Karpas-422 (cell line): ENCODE measurements at places on chromosomes 12 and 14.

DNA sequence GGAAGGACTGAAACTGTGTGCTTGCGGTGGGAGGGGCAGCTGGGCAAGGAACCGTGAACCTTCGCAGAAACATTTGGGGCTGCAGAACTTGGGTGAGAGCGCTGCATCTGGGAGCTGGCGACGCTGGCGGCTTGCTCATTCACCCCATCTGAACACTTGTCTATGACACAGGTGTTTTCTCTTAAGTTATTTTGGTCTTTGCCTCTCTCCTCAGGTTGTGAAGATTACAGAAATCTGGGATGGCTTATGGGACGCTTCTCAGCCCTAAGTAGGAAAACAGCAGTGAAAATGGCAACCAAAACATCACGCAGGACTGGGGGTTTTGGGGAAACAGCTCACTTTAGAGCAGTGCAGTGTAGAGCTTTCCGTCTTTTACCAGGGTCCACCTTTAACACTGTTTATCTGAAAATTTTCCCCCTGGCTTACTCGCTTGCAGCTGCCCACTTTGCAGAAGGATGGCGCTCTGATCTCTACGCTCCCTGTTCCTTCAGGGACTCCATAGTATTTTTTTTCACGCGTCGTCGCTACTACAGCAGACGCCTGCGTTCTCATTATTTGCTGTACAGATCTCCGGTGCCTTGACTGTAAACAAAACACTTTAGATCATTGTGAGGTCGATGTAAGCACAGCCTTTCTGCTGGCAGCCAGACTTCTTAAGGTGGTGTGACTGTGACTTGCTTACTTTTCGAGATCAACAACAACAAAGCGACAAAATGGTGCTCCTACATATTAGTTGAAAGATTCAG lies 2.7 kb upstream of the CDKN1B start:
- DNase-seq, result peak; percentile 71

DNA sequence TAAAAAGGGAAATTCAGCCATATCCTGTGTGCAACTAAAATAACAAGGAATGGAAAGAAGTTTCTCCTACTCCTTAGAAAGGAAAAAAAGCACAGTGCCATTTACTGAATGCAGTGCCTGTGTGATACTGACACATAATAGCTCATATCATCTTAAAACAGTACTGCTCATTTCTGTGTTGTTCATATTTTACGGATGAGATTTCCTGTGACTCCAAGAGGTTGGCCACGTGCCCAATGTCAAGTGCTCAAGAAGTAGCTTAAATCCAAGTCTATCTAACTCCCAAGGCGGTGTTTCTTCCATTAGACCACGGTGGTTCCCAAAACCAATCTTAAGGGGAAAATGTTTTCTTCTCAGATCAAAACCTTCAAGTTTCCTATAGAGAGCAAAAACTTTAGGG lies 20.0 kb downstream of the MAP3K9 start:
- no peak for DNase-seq

DNA sequence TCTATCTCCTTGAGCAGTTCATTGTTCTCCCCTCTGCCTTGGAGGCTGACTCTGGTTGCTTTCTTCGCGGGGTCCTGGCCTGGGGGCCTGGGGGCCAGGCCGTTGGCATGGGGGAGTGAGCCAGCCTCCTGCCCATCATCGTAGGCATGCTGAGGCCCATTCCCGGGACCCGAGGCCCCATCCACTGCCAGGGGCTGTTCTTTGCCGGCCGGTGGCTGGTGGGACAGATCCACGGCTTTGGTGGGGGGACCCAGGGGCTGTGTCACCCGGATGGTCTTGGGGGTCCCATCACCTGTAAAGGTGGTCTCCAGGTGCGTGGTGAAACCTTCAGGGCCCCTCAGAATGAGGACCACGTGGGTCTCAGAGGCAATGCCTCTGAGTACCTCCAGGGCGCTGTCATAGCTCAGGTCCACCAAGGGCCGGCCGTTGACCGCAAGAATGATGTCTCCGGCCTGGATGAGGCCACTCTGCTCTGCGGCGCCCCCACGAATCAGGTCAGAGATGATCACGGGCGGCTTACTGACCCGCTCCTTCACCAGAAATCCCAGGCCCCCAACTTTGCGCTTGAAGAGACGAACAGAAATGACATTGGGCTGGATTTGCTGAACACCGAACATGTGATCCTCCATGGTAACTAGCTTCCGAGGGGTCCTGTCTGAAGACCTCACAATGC lies 30.8 kb downstream of the NOS1 start:
- no peak for DNase-seq

GRCh38 chr14:51609251-51609954 lies 42.3 kb upstream of the FRMD6 start:
- no peak for DNase-seq

DNA sequence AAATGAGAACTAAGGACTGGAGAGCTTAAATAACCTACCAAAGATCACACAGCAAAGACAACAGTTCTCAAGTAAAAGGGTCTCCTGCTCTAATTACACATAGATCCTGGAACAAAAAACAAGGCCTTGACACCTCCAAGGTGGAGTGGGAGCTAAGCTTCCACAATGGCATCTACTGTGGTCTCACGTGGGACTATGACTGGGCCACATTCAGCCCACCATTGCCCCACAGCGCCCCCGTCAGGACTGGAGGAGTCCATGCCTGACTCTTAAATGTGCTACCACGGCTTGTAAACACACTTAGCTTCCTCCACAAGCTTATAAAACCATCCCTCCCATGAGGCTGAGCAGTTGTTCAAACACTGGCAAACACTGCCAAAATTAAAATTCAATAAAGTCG lies 88.5 kb downstream of the GCH1 start:
- DNase-seq, result peak; percentile 86

DNA sequence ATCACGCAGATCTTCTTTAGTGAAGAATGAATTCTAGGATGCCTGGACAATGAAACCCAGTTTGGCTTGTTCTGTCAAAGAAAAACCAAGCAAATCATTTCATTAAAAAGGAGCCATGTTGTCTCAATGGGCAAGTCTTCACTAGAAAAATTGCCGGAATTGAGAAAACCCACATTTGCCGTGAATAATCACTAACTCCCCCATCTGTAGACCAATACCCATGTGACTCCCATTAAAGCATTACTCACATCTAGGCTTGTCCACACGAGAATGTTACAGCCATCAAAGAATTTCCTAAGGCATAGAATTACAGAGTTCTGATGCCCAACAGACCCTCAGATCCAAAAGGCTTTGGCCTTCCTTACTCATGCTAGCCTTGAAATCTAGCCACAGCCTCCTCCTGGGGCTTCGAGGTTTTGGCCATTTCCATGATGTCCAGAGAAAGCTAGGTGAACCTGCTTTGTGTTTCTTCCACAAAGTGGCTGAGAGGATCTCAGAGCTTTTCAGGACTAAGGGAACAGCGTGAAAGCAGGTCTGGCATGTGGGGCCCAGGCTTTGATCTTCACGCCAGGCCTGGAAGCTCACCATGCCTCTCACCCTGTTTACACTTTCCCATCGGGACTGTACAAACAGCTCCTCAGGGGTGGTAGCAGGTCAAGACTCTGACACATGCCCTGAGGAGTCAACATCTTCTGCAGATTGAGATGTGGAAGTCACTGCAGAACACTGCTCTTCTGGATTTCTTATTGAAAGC lies 12.1 kb downstream of the SLC7A8 start:
- no peak for DNase-seq

- no peak for DNase-seq
Measured at GRCh38 chr12:92061061-92061460, 84.6 kb downstream of the BTG1 start.

- no peak for DNase-seq
Measured at GRCh38 chr14:81289516-81289915, 68.8 kb upstream of the GTF2A1 start.

GRCh38 chr12:47370421-47370820 lies 290.7 kb upstream of the AMIGO2 start:
- no peak for DNase-seq

DNA sequence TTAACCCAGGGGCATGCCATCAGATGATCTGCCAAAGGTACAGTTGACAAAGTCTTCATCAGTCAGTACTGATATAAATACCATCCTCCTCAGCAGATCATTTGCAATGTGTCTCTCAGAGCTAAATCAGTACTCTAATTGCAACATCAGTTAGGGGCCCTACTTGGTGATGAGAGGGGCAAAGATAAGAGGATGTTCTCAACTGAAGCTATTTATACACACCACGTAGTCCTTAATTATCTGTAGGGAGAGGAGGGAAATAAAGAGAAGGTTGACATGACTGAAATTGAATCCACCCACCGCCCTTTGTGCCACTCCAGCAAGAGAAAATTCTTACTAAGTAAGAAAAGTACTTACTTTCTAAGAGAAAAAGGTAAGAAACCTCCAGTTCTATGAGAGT lies 157.8 kb upstream of the NUDT4 start:
- no peak for DNase-seq

DNA sequence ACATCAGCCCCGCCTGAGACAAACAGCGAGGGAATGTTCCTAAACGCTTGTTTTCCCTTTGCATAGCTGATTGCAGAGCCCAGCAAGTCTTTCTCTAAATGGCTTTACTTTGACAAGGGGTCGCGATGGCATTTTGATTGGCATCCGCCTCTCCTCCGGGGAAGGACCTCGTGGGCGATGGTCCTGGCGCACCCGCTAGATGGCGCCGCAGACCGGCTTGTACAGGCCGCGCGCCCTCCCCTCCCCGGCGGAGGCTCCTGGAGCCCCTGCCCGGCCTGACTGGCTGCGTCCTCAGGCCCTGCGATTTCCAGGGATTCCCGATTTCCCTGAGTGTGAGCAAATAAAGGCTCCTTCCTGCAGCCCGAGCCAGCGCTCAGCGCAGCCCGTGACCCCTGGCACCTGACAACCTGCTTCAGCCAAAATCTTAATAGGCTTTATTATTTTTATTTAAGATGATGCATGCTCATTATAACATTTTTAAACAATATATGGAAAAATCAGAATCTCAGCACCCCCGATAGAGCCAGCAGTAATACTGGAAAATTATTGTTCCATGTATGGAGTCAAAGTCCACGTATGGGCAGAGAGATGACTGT lies 468.3 kb downstream of the AACS start:
- DNase-seq, result peak; percentile 78

GRCh38 chr12:65965358-65965757 lies 141.1 kb downstream of the HMGA2 start:
- DNase-seq, result no peak

GRCh38 chr14:20455355-20456300 lies 602 bp downstream of the APEX1 start:
- DNase-seq, result peak; percentile 97

DNA sequence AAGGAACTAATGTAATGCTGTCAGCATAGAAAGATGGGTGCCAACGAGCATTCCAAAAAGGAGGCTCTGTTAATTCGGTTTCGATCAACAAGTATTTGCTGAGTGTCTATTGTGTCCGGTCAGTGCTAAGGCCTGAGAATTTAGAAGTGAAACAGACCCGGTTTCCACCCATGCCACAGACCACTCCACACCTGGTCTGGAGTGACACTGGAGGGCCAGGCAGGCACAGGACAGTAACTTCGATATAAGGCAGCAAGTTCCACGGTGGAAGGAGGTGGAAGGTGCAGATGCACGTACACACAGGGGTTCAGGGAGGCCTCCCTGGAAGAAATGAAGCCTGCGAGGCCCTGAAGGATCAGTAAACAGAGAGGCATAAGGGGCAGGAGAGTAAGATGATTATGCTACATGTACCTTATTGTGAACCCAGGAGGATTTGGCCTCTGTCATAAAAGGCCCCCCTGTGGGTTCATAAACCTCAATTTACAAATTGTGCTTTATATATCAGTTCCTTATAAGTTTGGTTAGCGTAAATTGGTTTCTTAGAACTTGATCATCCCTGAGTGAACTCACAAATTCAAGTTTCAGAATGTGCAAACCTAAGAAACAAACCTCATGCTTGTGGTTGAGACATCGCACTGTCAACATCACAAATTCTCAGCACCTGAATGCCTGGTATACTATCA lies 25.9 kb downstream of the SSH1 start:
- DNase-seq, result no peak

- no peak for DNase-seq
Measured at GRCh38 chr14:103536693-103537092, 7.7 kb downstream of the TRMT61A start.

DNA sequence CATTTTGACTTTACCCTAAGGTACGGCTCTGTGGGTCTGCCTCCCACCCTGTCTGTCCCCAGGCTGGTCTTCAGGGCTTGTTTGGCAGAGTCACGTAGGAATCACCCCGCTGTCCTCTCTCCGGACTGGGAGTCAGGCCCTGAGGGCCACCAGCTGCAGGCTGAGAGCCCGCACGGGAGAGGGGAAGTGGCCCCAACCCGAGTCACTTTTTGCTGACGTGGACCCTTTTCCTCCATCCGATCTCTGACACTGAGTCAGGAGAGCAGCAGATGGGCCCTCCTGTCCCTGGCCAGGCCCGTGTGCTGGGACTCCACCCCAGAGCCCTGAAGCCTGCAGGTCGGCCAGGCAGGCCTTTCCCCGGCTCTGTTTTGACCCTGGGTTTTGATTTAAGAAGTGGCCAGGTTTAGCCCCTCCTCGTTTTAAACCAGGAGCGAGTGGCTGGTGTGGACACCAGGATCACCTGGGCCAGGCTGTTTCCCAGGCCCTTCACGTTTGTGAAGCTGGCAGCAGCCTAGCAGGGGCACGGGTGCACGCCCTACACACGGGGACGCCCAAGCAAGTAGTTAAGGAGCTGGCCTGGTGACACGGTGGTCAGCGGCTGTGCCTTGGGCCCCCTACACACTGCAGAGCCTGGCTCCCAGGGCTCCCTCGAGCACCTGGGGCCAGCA lies 12.5 kb upstream of the TEX22 start:
- no peak for DNase-seq

GRCh38 chr14:68535404-68536017 lies 257.4 kb downstream of the ZFP36L1 start:
- DNase-seq, result no peak

- peak; percentile 97 for DNase-seq
Measured at GRCh38 chr14:89493877-89494634, 77.0 kb upstream of the FOXN3 start.

DNA sequence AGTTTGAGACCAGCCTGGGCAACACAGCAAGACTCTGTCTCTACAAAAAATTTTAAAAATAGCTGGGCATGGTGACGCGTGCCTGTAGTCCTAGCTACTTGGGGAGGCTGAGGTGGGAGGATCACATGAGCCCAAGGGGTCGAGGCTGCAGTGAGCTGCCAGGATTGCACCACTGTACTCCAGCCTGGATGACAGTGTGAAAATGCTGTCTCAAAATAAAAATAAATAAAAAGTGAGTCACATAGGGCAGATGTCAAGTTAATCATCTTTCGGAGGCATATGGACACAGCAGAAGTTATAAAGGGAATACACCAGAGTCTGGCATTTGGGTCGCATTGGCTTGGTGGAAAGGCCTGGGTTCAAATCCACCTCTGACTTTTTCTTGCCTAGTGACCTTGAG lies 92.7 kb downstream of the PHETA1 start:
- no peak for DNase-seq

- DNase-seq, result no peak
Measured at GRCh38 chr14:103872481-103873113, 25.2 kb upstream of the PPP1R13B start.

- peak; percentile 47 for DNase-seq
Measured at GRCh38 chr14:53180272-53181221, 27.4 kb upstream of the DDHD1 start.

- no peak for DNase-seq
Measured at GRCh38 chr12:69003991-69004390, 71.0 kb upstream of the CPM start.

- no peak for DNase-seq
Measured at GRCh38 chr12:3263939-3264922, 187.1 kb downstream of the TSPAN9 start.
